Peyer's patch (tissue), 4 donors: ENCODE measurements at places on chromosomes 2 and 18. TPM values are rescaled to one million over a fixed set of nuclear protein-coding genes. Genes with fewer than 3 reads are reported as not detected.

The ASAP2 gene
- 30.6 TPM for total RNA-seq

The ALK gene
- total RNA-seq: 1.3 TPM

GRCh38 chr2:232542715-232543467 lies 3.4 kb downstream of the CHRNG start:
- DNase-seq: peak; percentile 37

DNA sequence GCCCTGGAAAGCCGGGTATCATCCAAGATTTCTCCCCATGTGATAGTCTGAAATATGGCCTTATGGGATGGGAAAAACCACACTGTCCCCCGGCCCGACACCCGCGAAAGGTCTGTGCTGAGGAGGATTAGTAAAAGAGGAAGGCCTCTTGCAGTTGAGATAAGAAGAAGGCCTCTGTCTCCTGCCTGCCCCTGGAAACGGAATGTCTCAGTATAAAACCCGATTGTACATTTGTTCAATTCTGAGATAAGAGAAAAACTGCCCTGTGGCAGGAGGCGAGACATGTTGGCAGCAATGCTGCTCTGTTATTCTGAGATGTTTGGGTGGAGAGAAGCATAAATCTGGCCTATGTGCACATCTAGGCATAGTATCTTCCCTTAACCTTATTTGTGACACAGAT lies 26.8 kb downstream of the RUFY4 start:
- no peak for DNase-seq

DNA sequence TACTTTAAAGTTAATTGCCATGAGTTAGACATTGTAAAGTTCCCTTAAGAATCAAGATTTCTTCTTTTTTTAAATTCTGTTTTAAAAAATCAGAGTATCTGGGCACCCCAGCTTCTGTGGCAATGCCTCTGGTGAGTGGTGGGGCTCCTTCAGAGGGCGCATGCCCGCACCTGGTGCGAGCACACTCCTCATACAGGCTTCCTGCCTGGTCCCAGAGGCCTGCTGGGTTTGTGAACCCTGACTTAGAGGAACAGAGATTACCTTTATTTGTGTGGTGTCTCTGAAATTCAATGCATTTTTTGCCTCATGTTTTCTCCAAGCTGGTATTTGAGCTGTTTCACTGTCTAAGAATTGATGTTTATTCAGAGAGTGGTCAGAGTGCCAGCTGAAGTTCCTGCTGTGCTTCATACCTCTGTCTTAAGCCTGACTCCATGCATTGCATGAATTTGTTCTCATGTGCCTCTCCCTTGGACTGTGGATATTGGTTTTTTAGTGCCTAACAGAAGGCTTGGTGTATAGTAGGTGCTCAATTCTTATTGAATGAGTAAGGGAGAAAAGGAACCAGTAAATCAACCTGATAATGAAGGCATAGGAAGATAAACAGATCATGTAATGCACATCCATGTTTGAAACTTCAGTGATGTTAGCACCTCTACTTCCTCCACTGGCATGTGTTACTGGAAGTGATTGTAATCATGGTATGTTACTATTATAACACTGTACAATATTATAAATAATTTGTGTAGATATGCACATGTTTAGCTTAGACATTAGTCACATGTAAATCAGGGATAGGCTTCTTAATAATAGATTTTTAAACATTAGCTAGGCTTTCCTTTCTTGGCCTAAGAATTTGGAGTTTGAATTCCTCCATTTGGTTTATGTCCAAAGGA lies 29.0 kb downstream of the PHLPP1 start:
- DNase-seq: no peak
